Lower leg skin (tissue), 4 donors: ENCODE measurements at places on chromosomes 12 and 14. TPM values are rescaled to one million over a fixed set of nuclear protein-coding genes. Genes with fewer than 3 reads are reported as not detected.

- peak; percentile 60 for DNase-seq
Observed at GRCh38 chr14:81464253-81465002, 64.3 kb upstream of the STON2 start.

- DNase-seq = no peak
Observed at GRCh38 chr12:26936559-26937442, 980 bp downstream of the INTS13 start.

- peak; percentile 84 for DNase-seq
Observed at GRCh38 chr14:35534208-35534872, 376 bp downstream of the INSM2 start.

DNA sequence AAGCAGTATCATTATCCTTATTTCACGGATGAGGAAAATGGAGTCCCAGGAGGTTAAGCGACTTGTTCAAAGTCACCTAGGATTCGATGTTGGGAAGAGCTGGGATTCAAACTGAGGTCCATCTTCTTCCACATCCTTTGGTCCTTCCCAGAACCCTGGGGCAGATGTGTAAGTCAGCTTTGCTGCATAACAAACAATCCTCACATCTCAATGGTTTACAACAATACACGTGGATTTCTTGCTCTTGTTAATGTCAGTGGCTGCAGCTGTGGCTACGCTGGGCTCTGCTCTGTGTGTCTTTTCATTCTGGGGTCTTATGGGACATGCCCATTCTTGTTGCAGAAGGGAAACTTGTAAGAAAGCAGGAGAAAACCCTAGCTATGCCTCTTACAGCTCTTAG, 26.3 kb upstream of the PPP1CC start:
- DNase-seq = no peak

GRCh38 chr14:67738740-67739504, 37.2 kb downstream of the RDH12 start:
- peak; percentile 91 for DNase-seq

DNA sequence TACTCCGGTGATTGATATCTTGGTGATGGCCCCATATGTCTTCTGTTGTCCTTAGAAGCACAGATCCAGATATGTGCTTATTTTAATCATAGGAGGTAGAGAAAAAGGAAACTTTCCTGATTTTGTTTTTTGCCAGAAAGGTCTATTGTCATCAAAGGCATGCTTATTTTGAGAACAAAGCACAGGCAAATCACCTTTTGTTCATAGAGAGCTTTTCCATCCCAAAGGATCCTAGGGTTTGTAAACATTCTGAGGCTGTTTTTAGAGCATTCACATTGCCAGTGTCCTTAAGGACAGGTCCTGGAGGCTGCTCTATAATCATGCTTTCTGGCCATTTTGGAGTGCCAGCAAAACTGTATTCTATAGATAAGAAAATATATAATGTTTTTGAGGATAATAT, 148.5 kb upstream of the SEL1L start:
- DNase-seq = no peak

GRCh38 chr14:96888158-96888557, 91.0 kb downstream of the VRK1 start:
- DNase-seq = no peak

- DNase-seq = peak; percentile 52
Observed at GRCh38 chr12:3315201-3315661, 175.8 kb upstream of the PRMT8 start.

GRCh38 chr12:126191031-126191891, 1126.0 kb downstream of the AACS start:
- DNase-seq = no peak

- DNase-seq = no peak
Observed at GRCh38 chr12:53756300-53757100, 4.7 kb upstream of the CISTR start.

- no peak for DNase-seq
Observed at GRCh38 chr12:105469701-105470100, 139.2 kb downstream of the C12orf75 start.

GRCh38 chr12:112350593-112351592, 31.3 kb downstream of the HECTD4 start:
- no peak for DNase-seq

- DNase-seq = no peak
Observed at GRCh38 chr14:101049511-101049910, 146.0 kb upstream of the RTL1 start.

- DNase-seq = no peak
Observed at GRCh38 chr12:52604859-52605258, 3.6 kb upstream of the KRT72 start.

DNA sequence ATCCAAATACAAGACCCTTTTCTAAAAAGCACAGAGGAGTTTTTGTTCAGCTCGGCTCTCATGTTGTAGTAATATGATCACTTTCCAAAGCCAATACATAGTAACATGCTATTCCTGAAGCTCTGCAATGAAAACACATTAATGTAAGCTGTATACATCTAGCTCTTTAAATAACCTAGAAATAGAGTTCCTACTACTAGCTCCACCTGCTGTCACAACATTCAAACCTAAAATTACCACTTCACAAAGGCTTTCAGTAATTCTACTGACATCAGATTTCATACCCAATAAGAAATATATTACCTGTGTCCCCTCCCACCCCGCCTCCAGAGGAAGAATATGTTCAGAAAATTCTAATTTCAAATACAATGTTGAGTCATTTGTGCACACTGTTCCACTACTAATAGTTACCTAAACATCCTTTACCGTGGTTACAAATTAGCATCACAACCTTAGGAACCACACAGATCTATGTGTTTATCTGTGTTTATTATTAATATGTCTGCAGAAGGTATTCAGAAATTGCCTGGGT, 17.8 kb downstream of the EFCAB11 start:
- no peak for DNase-seq

GLS2 gene
- 4.3 TPM for total RNA-seq

CCDC197 gene
- not detected for total RNA-seq

SOS2 gene
- 23.9 TPM for total RNA-seq

CELA1 gene
- total RNA-seq = not detected

L3HYPDH gene
- 7.1 TPM for total RNA-seq

TRHDE gene
- 5.8 TPM for total RNA-seq

FAM186B gene
- total RNA-seq = 0.65 TPM
